Panc1 (cell line): ENCODE measurements at places on chromosomes 5 and 9. TPM values are rescaled to one million over a fixed set of nuclear protein-coding genes. Genes with fewer than 3 reads are reported as not detected.

GRCh38 chr5:109601736-109602135 is 88.0 kb upstream of the MAN2A1 start:
- H3K4me3 ChIP-seq = no peak overlapping the region
- H3K4me1 ChIP-seq = no peaks in the 10 kb centered on the region
- H3K27ac ChIP-seq = no peak overlapping the region
- H3K36me3 ChIP-seq = no peaks in the 10 kb centered on the region

HAUS6 gene
- 9.3 TPM for total RNA-seq

GRCh38 chr9:137485343-137486140 is 26.4 kb upstream of the NSMF start:
- no peaks in the 10 kb centered on the region for H3K36me3 ChIP-seq
- H3K4me3 ChIP-seq = no peak overlapping the region
- H3K4me1 ChIP-seq = peaks cover 7% of the 10 kb centered on the region; the same call in 1 of the 2 replicates
- no peak overlapping the region for H3K27ac ChIP-seq

- DNase-seq = peak; percentile 62
- H3K27me3 ChIP-seq = no peaks in the 10 kb centered on the region
- no peaks in the 10 kb centered on the region for H3K4me1 ChIP-seq
These were observed 28.7 kb upstream of the C5orf46 start for GRCh38 chr5:147935032-147935431.

RNF14 gene
- 72.1 TPM for total RNA-seq

IL9 gene
- not detected for total RNA-seq

GRCh38 chr5:79886456-79886855 is 104.6 kb downstream of the MTX3 start:
- no peak for DNase-seq
- no peak overlapping the region for H3K27ac ChIP-seq
- H3K4me1 ChIP-seq = no peaks in the 10 kb centered on the region
- H3K36me3 ChIP-seq = no peaks in the 10 kb centered on the region
- no peak overlapping the region for H3K4me3 ChIP-seq
- peaks cover 25% of the 10 kb centered on the region for H3K27me3 ChIP-seq

DNA sequence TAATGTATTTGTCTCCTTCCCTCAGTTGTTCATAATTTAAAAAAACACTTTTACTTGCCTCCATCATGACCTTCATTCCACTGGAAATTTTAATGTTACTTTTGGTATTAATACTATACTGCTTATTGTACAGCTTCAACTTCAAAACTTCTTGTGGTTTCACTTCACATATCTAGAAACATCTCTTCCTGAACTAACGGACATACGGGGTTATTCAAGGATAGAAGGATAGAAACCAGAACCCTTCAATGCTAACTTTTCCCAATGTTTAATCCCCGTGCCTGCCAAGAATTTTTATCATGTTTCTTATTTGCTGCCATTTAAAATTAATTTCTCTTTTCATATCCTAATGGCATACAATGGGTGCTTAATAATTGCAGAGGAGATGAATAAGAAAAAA is 36.3 kb upstream of the SETD9 start:
- no peaks in the 10 kb centered on the region for H3K4me1 ChIP-seq
- H3K27me3 ChIP-seq = no peaks in the 10 kb centered on the region
- no peak overlapping the region for H3K4me3 ChIP-seq
- DNase-seq = no peak

- H3K27me3 ChIP-seq = no peaks in the 10 kb centered on the region
- no peaks in the 10 kb centered on the region for H3K4me1 ChIP-seq
- no peak for DNase-seq
- no peaks in the 10 kb centered on the region for H3K36me3 ChIP-seq
These were observed 10.5 kb downstream of the TMEM174 start for GRCh38 chr5:73183481-73183891.

- no peak overlapping the region for H3K27ac ChIP-seq
- H3K4me1 ChIP-seq = no peaks in the 10 kb centered on the region
- no peak overlapping the region for H3K4me3 ChIP-seq
- H3K36me3 ChIP-seq = no peaks in the 10 kb centered on the region
These were observed 121.5 kb downstream of the ENTREP1 start for GRCh38 chr9:69446496-69446895.

GRCh38 chr5:55895346-55895745 is 44.2 kb downstream of the IL31RA start:
- H3K36me3 ChIP-seq = no peaks in the 10 kb centered on the region
- no peaks in the 10 kb centered on the region for H3K4me1 ChIP-seq
- DNase-seq = no peak
- no peak overlapping the region for H3K27ac ChIP-seq
- no peaks in the 10 kb centered on the region for H3K27me3 ChIP-seq
- H3K4me3 ChIP-seq = no peak overlapping the region

- H3K27me3 ChIP-seq = no peaks in the 10 kb centered on the region
- H3K36me3 ChIP-seq = no peaks in the 10 kb centered on the region
- peaks cover 8% of the 10 kb centered on the region; the same call in 1 of the 2 replicates for H3K4me1 ChIP-seq
- no peak overlapping the region for H3K4me3 ChIP-seq
- no peak for DNase-seq
These were observed 26.1 kb downstream of the NR5A1 start for GRCh38 chr9:124481115-124481514.

DNA sequence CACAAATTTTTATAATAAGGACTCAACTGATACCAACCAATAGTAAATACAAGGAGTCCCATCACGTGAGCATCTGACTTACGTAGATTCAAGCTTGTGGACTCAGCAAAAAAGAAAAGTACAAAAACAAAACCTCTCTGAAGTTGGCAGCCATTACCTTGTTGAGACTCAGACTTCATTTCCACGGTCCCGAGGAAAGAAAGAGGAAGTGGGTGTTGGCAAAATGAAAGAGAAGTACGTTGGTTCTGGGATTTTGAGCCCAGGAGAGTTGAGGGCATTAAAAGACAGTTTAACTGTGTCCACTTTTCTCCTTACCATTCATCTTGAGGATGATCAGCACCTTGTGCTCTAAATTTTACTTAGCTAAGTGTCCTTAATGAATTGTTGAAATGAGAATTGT is 26.7 kb downstream of the NCBP1 start:
- no peak overlapping the region for H3K27ac ChIP-seq
- H3K27me3 ChIP-seq = no peaks in the 10 kb centered on the region
- DNase-seq = no peak
- no peak overlapping the region for H3K4me3 ChIP-seq
- no peaks in the 10 kb centered on the region for H3K4me1 ChIP-seq
- H3K36me3 ChIP-seq = peaks cover 30% of the 10 kb centered on the region

- no peaks in the 10 kb centered on the region for H3K27me3 ChIP-seq
- no peaks in the 10 kb centered on the region for H3K36me3 ChIP-seq
- DNase-seq = no peak
- no peak overlapping the region for H3K27ac ChIP-seq
- no peaks in the 10 kb centered on the region for H3K4me1 ChIP-seq
These were observed 20.2 kb downstream of the UBE2R2 start for GRCh38 chr9:33837138-33837537.

GRCh38 chr9:33137781-33138264 is 29.3 kb downstream of the B4GALT1 start:
- no peak for DNase-seq
- no peaks in the 10 kb centered on the region for H3K36me3 ChIP-seq
- H3K27ac ChIP-seq = no peak overlapping the region
- 0 out of 2 replicates have a peak, but pooled peaks cover 5% of the 10 kb centered on the region for H3K4me1 ChIP-seq

- peak; percentile 78 for DNase-seq
- peak within 1 kb of the TSS; percentile 54 for H3K4me3 ChIP-seq
- peaks cover 10% of the 10 kb centered on the region; the same call in 1 of the 2 replicates for H3K4me1 ChIP-seq
These were observed at the start of gene IL31RA for GRCh38 chr5:55850839-55851674. TSS of gene IL31RA (plus strand) at chr5:55851357. CDS start at chr5:55851571, 214 bp downstream.

DNA sequence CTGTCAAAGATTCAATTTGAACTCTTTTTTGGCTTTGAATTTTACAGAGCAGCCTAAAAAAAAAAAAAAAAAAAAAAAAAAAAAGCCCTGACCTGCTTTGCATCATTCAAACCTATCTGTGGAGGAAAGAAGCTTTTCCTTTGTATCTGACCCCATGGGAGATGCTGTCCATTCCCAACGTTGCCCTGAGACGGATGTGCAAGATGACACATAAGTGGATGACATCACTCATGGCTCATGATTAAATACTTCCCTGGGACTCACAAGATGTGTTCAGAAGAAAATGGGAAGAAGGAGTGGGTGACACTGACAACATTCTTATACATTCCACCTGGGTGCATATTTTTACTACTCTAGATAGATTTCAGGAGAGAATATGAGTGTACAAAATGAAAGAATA is 245.7 kb upstream of the ELAVL2 start:
- no peaks in the 10 kb centered on the region for H3K27me3 ChIP-seq
- H3K4me1 ChIP-seq = no peaks in the 10 kb centered on the region
- no peak for DNase-seq
- H3K27ac ChIP-seq = no peak overlapping the region

DNA sequence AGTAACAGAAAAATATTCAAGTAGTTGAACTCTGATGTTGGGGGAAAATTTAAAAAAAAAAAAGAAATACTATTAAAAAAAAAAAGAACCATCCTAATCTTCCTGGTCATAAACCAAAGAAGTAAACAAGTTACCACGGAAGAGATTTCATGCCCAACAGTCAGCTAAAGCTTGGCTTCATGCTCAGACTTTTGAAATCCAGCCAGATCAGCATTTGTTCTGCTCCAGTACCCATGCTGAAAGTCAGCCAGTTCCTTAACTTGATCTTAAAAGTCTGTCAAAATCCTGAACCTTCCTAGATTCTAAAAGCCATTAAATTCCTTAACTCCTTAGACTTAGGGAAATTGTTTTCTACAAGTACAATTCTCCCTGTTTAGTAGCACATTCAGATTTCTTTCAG is 908.7 kb upstream of the CDH9 start:
- H3K27ac ChIP-seq = no peak overlapping the region
- no peaks in the 10 kb centered on the region for H3K36me3 ChIP-seq
- no peak overlapping the region for H3K4me3 ChIP-seq
- no peak for DNase-seq
- H3K4me1 ChIP-seq = no peaks in the 10 kb centered on the region
- no peaks in the 10 kb centered on the region for H3K27me3 ChIP-seq

GRCh38 chr5:115432691-115433090 is 111.9 kb downstream of the FEM1C start:
- no peak for DNase-seq
- no peak overlapping the region for H3K27ac ChIP-seq
- no peaks in the 10 kb centered on the region for H3K36me3 ChIP-seq
- no peaks in the 10 kb centered on the region for H3K4me1 ChIP-seq
- H3K27me3 ChIP-seq = no peaks in the 10 kb centered on the region
- H3K4me3 ChIP-seq = no peak overlapping the region

PCDHB9 gene
- 1.8 TPM for total RNA-seq

GRCh38 chr5:66724349-66725139 is 128.4 kb downstream of the MAST4 start:
- no peaks in the 10 kb centered on the region for H3K36me3 ChIP-seq
- DNase-seq = no peak
- H3K27ac ChIP-seq = no peak overlapping the region

- H3K4me3 ChIP-seq = no peak overlapping the region
- no peaks in the 10 kb centered on the region for H3K36me3 ChIP-seq
- DNase-seq = no peak
- no peaks in the 10 kb centered on the region for H3K4me1 ChIP-seq
These were observed 762 bp downstream of the CACNA1B start for GRCh38 chr9:137878146-137878941.

ABO gene
- total RNA-seq = 0.10 TPM

DNA sequence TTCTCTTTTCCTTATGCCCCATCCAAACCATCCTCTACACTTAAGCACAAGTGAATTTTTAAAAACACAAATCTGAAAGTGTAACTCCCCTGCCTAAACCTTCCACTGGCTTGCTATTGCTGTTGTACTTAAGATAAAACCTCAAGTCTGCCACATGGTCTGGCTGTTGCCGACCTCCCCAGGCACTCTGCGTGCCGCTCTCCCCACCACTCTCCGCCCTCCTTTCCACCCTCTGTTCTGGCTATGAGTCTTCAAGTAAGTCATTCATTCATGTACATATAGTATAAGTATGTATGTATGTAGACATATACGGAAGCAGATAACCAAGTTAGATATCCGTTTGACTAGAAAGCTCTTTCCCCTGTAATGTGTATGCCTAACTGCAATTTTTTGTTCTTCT is 94.7 kb upstream of the ANKRD55 start:
- no peak overlapping the region for H3K4me3 ChIP-seq
- no peaks in the 10 kb centered on the region for H3K27me3 ChIP-seq
- DNase-seq = no peak
- no peak overlapping the region for H3K27ac ChIP-seq
- no peaks in the 10 kb centered on the region for H3K36me3 ChIP-seq

DIAPH1 gene
- total RNA-seq = 155 TPM

- no peak overlapping the region for H3K4me3 ChIP-seq
- no peaks in the 10 kb centered on the region for H3K27me3 ChIP-seq
- H3K4me1 ChIP-seq = no peaks in the 10 kb centered on the region
- no peak for DNase-seq
- H3K27ac ChIP-seq = no peak overlapping the region
These were observed 82.3 kb downstream of the PTCD2 start for GRCh38 chr5:72402381-72402890.

OTP gene
- 0.05 TPM for total RNA-seq

CTNND2 gene
- 1.0 TPM for total RNA-seq

- H3K36me3 ChIP-seq = no peaks in the 10 kb centered on the region
- no peak overlapping the region for H3K4me3 ChIP-seq
- no peak for DNase-seq
- H3K27me3 ChIP-seq = no peaks in the 10 kb centered on the region
These were observed 25.5 kb downstream of the ACTL7B start for GRCh38 chr9:108830272-108830671.

IL3 gene
- total RNA-seq = not detected

FST gene
- total RNA-seq = 0.51 TPM

DNA sequence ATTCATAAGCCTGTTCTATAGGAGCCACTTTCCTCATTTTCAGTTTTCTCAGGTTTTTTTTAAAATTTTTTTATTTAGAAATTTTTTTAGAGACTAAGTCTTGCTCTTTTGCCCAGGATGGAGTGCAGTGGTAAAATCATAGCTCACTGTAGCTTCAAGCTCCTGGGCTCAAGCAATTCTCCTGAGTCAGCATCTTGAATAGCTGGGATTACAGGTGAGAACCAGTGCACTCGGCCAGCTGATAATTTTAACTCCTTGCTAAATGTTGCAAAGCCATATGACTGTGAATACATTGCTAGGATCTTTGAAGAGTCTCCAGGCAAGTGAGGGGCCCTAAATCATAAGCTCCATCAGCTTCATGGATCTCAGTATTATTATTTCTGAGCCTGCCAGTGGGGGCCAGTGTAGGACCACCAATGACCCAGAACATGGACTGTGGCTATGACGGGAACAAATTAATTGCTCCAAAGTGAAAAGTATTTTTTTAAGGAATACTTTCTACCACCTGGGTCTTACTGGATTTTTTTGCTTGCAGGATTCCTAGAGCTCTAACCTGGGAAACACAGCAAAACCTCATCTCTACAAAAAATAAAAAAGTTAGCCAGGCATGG is 5.7 kb upstream of the GAPVD1 start:
- H3K4me1 ChIP-seq = peaks cover 11% of the 10 kb centered on the region
- H3K4me3 ChIP-seq = no peak overlapping the region
- H3K36me3 ChIP-seq = no peaks in the 10 kb centered on the region
- no peak overlapping the region for H3K27ac ChIP-seq
